ENCODE measurements at places on chromosomes 5 and 9. TPM values are rescaled to one million over a fixed set of nuclear protein-coding genes. Genes with fewer than 3 reads are reported as not detected.

GRCh38 chr9:90665072-90665471 lies 22.4 kb upstream of the DIRAS2 start:
- DNase-seq, result no peak

GRCh38 chr5:35026941-35027340 lies 20.8 kb downstream of the AGXT2 start:
- DNase-seq, result no peak

DNA sequence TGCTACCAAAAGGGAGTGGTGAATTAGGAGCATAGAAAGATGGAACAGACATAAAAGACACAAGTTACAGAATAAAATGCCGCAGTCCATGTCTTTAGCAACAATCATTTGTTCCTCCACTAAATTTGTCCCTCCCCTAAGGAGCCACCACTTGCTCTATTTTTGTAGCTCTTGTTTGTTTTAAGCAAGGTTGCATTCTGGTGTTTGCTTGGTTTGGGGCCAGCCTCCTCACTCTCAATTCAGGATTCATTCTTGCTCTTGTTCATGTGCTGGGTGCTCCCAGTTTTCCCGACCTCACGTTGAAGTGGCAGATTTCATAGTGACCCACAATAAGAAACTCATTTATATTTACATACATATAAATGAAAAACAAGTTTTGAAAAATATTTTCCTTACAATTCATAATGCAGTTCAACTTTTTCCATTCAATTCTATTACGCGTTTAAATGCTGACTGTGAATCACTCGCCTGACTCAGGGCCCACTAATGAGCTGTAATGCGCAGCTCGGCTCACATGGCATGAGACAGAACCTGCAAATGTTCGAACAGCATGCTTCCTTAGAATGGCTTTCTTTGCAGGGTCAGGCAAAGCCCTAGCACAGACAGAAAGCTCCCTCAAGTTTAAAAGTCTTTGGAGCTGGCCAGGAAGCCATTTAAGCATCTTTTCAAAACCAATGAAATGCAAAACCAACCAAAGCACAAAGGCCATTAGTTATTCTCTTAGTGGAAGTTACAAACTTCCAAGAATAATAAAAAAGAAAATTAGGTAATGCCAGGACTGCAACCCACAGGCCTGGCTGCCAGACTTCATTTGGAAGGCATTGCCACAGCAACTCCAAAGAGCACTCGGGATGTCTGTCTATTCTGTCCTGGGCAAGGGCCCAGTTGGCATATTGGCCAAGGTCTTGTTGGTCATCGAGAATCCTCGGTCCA lies 41.7 kb downstream of the RETREG1 start:
- no peak for DNase-seq

Gene TIMD4
- polyA plus RNA-seq, result 0.55 TPM

DNA sequence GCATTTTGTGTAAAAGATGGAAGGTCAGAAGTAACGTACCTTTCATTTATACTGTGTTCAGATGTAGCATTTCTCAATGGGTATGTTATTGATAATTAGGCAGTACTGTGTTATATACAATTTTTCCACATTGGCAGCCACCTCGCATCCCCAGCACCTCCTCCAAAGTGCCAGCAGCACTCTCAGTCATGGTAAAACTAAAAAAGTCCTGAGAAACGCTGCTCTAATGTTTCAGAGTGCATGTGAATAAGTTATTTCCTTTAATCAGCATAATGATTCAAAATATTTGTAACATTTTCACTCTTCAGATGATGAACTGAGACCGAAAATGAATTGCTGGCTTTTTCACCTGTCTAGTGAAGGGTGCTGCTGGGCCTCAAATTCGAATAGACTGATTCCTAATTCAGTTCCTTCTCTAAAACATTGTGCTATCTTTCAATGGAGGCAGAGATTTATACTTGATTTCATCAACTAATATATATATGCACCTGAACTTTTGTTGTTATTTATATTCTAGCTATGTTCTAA lies 79.9 kb upstream of the ANKRD55 start:
- DNase-seq, result no peak

DNA sequence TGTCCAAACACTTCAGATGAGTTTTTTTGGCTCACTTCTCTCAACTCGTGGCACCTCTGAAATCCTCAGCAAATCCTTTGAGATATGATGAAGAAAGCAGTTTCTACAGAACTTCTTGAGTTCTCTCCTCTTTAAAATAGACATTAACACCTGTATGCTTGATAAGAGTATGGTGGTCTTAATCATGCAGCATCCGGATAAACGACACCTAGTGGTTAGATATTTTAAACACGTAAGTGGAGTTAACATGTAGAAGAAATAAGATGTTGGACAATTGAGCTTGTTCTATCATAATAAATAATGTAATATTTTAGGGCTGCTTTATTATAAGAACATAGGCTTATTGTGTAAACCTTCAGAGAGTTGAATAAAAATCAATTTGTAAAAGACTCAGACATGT lies 324.8 kb downstream of the CYLC2 start:
- DNase-seq, result no peak

GRCh38 chr5:84306601-84307000 lies 78.1 kb downstream of the EDIL3 start:
- no peak for DNase-seq

Gene AKNA
- polyA plus RNA-seq, result 11.7 TPM

DNA sequence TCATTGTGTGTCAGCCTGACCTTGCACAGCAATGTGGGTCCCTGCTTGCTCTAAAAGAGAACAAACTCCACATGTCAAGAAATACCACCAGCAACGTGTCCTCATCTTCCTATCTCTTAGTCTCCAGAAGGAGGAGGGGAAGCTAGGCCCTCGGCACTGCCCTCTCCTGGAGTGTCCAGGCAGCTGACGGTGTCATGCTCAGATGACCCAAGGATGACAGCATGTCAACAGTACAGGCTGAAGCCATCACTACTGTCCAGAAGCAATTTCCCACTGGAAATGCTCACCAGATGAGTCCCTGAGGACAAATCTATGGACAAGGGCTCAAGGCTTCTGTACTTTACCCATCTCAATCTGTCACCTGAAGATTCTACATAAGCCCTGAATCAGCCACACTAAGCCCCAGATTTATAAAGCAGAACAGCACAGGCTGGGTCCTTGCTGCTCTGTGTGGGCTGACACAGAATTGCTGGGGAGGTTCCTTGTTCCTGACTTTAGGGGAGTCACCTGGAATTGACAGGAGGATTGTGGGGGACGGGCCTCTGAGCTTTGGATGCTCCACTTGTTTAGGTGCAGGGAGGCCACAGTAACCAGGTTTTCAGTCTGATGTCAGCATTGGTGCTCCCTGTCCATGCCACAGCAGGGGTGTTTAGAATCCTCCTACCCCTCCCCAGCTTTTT lies 210.2 kb downstream of the DAB2IP start:
- no peak for DNase-seq

- DNase-seq, result no peak
These were observed 73.9 kb downstream of the ADAMTS2 start for GRCh38 chr5:179271428-179271734.

DNA sequence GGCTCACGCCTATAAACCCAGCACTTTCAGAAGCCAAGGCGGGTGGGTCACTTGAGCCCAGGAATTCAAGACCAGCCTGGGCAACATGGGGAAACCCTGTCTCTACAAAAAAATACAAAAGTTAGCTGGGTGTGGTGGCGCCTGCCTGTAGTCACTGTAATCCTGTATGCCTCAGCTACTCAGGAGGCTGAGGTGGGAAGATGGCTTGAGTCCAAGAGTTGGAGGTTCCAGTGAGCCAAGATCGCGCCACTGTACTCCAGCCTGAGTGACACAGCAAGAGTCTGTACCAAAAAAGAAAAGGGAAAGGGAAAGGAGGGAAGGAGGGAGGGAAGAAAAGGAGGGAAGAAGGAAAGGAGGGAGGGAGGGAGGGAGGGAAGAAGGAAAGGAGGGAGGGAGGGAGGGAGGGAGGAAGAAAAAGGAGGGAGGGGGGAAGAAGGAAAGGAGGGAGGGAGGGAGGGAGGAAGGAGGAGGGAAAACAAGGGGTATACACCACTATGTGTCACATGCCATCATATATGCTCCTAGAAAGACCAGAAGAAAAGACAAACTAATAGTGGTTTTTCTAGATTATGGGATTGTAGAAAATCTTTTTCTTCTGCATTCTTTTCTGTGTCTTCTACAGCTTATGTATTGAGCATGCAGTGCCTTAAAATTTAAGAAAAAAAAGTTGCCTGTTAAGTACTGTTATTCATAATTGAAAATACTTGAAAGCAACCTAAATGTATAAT lies 240.1 kb downstream of the DENND1A start:
- DNase-seq, result no peak

GRCh38 chr9:120970244-120970643 lies 43.6 kb upstream of the TRAF1 start:
- DNase-seq, result no peak

GRCh38 chr9:110104261-110104809 lies 103.6 kb downstream of the C9orf152 start:
- DNase-seq, result no peak

DNA sequence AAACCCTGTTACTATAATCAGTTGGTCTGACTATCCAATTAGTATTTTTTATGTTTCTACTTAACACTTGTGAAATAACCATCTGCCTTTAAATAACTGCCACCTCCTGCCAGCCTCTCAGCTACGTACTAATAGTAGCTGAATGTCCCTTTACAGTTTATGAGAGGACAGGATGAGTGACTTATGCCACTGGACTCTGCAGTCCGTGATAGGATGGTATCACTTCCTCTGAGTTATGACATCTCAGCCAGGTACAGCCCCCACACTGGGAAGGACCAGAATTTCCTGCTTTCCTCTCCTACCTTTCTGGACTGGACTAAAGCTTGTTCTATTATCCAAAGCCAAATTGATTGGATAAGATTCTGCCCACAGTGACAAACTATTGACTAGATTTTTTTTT lies 102.9 kb downstream of the ZFAND5 start:
- DNase-seq, result no peak

Gene ARHGEF28
- polyA plus RNA-seq, result 46.8 TPM

GRCh38 chr5:178538741-178539229 lies 51.4 kb downstream of the COL23A1 start:
- DNase-seq, result no peak

- DNase-seq, result no peak
These were observed 177.9 kb downstream of the COX7C start for GRCh38 chr5:86795659-86796058.

Gene TSLP
- polyA plus RNA-seq, result 0.13 TPM

Gene SLC25A2
- not detected for polyA plus RNA-seq

Gene TSSK1B
- 0.09 TPM for polyA plus RNA-seq

GRCh38 chr9:110254500-110254899 lies 1.8 kb downstream of the TXN start:
- no peak for DNase-seq

DNA sequence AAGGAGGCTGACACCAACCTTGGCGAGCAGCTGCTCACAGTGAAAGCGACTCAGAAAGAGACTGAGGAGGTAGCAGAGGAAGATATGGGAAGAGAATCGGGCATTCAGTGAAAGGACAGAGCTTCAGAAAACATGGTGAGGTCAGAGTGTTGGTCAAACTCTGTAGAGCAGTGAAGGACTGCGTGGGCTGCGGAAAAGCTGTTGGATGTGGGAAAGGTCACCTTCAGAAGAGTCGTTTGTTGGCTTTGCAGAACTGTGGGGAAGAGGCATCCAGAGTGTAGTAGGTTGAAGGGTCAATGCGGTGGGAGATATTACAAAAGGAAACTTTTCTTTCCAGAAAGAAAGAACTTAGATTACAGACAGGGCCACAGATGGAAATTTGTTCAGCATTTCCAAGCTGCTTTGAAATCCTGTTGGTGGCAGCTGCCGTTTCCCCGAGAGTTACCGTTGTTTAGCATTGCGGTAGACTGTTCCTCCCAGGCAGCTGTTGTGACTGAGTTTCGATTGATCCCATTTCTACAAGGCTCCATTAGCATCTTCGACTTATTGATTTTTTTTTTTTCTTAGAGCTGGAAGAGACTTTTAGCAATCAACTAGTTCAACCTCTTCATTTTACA lies 58.3 kb upstream of the AFAP1L1 start:
- DNase-seq, result no peak

Gene PCDHB2
- polyA plus RNA-seq, result 4.5 TPM

Gene BTNL3
- polyA plus RNA-seq, result not detected
